ENCODE measurements at places on chromosomes 2 and 18.

DNA sequence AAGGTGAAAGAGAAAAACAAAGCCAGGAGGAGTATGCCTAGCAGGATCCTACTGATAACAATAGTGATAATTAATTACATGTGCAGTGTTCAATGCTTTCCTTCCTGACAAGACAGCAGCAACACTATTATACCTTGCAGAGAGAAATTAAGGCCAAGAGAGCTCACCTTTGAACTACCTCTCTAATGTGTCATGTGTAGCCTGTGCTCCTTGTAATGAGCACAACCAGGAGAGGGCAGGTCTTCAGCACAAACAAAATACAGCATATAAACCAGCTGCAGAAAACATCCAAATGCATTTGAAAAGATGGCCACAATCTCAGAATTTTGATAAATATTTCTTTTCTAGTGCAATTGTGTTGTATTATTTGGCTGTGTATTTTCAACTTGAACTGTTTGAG lies 1425.7 kb downstream of the DSC3 start:
- no peak for DNase-seq

DNA sequence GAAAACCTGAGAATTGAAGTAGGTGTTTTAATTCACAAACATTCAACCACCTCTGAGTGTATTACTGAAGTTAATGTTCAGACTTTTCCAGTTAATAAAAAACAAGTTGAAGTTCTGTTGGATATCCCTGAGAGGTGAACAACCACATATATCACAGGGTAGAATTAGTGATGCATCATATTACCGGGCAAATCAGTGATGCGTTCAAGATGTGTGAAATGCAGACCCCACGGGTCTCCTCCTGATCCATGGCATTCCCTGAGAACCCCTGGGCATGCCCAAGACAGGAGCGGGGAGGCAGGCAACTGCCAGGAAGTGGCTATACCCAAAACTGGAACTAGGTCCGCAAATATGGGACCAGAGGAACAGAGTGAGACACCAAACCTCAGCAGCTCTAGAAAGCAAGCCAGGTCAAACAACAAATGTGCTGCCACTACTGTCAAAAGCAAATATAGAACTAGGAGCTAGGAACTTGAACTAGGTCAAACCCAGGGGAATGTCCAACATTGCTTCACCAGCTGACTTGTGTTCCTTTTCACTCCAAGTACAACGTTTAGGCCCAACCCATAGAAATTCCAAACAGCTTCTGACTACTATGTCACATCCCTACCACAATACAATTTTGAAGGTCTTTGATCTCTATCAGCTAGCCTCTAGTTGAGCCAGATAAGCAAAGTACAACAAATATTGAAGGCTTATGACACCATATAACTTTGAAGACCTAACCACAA lies 20.2 kb downstream of the PSTPIP2 start:
- no peak for DNase-seq

DNA sequence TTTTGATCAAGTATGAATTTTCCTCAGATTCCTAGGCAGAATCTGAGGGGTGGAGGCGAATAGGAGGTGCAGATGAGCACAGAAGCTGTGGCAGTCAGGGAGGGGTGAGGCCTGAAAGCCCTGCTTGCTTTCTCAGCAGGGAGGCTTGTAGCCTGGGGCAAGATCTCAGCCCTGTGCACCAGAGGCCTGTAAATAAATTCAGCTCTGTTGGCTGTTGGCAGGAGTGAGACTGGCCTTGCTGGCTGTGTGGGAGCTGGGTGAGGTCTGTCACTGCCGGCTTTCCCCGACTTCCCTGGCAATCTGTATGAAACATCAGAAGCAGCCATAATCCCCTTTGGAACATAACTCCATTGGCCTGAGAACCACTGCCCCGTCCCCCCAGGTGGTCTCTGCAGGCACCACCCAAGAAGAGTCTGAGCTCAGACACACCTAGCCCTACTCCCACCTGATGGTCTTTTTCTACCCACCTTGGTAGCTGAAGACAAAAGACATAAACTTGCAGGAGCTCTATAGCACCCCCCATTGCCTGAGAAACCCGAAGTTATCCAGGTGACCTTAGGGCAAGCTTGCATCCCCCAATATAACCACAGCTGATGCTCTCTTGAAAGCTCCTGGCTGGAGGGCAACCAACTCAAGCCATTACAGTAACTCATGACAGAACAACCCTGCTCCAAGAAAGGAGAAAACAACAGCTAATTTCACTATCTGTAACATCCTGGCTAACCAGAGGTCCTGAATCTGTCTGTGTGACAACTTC lies 32.3 kb downstream of the EVA1A start:
- no peak for DNase-seq

- no peak for DNase-seq
Measured at GRCh38 chr2:121804997-121805765, 49.7 kb downstream of the TSN start.

DNA sequence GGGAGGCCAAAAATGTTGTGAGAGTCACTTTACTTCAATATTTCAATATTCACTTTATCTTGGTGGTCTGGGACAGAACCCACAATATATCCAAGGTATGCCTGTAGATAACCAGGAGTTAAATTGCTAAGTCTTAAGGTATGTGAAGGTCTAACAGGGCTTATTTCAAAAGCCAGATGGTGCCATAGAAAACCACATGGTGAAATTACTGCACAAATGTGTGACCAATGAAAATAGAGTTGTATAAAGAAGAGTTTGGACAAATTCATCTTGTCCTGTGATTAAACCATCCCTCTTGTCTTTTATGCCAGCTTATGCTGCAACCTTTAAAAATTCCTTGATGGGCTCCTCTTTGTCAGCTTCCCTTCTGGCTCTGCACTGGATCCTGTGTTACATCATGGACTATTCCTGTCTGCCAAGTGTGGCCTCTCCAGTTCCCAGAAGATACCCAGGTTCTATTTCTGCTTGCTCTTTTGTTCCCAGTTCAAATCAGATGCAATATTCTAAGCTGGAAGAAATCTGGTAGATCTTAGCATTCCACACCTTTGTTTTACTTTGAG lies 46.8 kb downstream of the ANTXR1 start:
- DNase-seq: no peak

DNA sequence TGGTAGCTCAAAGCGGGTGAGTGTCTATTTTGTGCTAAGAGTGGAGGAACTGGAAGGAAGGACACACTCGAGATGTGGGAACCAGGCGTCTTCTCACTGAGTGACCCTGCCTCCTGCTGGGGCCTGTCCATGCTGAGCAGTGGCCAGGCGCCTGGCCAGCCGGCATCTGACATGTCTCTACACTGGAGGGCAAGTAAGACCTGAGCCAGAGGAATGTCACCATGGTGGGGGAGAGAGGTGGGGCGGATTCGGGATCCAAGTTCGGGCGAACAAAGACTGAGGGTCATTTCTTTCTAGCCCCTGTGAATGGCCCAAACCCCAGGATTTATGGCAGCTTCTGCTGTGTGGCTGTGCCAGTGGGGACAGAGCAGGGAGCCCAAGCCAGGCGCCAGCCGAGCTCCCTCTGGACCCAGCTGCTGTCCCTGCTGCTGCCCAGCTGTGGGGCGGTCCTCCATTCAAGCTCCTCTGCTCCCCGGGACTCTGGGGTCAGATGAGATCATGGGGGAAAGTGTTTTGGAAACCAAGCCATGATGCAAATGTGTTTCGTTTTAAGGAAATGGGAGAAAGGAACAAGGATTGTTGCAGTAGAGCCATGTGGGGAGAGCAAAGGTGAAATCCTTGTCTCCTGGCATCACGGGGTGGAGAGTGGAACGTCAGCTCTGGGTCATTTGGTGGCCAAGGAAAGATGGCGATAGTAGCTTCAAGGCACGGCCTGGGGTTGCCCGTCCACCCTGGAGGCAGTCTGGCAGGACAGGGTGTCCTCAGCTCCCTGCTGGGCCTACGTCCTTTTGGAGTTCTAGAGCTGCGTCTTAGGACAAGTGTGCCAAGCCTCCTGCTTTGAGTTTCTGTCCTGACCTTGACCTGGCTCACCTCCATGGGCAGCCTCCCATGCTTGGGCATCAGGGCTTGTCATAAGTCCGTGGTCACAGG lies 8.1 kb downstream of the ACKR3 start:
- no peak for DNase-seq

DNA sequence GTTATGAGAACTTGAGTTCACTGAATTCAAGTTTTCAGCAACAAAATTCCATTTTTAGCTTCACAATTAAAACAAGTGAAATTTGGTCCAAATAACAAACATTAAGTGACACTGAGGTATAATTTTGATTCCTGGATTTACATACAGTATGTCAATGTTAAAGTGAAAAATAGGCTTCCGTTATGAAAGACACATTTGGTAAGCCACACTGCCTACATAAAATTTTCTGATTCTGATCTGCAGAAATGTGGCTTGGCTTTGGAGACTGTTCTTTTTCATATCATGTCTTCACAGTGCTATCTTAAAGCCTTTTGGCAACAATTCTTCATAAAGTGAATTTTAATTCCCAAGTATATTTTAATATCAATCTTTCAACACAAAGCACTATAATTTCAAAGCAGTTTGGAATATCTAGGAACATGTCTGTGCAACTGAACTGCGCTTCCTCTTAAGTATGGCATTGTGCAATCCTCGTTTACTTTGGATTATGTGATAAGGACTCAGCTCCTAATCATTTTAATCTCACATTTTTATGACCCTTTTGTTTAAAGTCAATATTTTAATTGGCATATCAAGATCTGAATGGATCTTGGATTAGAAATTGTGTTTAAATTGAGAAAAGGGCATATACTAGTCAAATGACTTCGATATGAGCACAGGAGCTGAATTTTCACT lies 60.0 kb downstream of the RBMS1 start:
- no peak for DNase-seq

- no peak for DNase-seq
Measured at GRCh38 chr2:227260041-227260440, 65.0 kb upstream of the MFF start.

DNA sequence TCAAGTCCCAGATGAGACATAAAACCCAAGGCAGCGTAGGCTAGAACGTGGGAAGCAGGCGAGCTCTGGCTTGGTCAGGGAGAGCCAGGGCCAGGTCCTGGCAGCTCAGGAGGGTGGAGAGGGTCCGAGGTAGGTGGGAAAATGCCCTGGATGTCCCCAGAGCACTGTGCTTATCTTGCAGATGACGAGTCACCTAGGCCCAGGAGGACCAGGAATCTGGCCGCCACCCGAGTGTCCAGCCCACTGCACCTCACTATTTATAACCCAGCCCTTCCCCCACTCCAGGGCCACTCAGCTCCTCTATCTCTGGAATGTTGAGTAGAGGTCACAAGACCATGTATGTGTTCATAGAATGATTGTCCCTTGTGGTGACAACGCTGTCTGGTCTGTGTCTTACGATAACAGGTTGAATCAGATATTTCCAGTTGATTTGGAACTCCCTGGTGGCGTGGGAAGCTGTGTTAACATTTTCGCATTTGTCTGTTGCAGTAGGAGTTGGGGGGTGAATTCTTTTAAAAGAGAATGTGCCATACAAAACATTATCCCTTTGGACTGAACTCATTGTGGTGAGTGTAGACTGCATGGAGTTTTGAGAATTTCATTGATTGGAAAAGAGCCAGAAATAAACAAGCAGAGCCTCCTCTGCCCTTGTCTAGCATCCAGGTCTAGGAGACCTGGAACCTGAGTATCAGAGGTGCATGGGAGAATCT lies 47.5 kb downstream of the EMILIN2 start:
- no peak for DNase-seq

- DNase-seq: no peak
Measured at GRCh38 chr2:98487806-98488189, 43.1 kb downstream of the INPP4A start.

- DNase-seq: no peak
Measured at GRCh38 chr2:204986641-204987040, 441.4 kb downstream of the PARD3B start.

GRCh38 chr18:24080861-24081260 lies 58.0 kb upstream of the CABYR start:
- no peak for DNase-seq

- DNase-seq: no peak
Measured at GRCh38 chr2:188701836-188702235, 272.3 kb upstream of the COL3A1 start.
